ENCODE measurements at places on chromosomes 13 and 19.

- DNase-seq, result no peak
These were observed 16.9 kb downstream of the CERS1 start for GRCh38 chr19:18878858-18879578.

- no peak for DNase-seq
These were observed 377.4 kb upstream of the SLC10A2 start for GRCh38 chr13:103443604-103444003.

DNA sequence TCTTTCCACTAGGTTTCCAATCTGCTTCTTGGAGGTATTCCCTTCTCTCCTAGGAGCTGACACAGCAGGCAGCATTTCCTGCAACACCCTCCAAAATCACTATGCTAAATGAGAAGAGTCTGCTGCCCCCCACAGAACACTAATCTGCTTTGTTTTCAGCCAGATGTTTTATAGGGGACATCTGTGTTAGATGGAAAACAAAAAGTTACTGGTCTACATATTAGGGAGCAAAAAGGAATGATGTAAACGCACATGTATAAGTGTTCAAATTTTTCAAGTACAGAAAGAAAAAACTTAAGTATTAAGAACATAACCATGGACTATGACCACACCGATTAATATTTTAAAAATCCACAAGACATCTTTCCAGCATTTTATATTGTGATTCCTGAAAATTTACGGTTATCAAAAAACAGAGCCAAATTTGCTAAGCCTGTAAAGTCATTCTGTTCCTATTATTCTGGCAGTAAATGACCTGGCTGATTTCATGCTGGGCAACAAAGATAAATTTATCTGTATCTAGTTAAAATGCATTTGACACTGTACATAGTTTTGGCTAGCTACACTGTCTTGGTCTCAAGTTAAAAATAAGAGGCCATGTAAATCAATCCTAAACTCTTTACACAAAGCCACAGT lies 63.3 kb downstream of the DCLK1 start:
- DNase-seq, result peak; percentile 93

DNA sequence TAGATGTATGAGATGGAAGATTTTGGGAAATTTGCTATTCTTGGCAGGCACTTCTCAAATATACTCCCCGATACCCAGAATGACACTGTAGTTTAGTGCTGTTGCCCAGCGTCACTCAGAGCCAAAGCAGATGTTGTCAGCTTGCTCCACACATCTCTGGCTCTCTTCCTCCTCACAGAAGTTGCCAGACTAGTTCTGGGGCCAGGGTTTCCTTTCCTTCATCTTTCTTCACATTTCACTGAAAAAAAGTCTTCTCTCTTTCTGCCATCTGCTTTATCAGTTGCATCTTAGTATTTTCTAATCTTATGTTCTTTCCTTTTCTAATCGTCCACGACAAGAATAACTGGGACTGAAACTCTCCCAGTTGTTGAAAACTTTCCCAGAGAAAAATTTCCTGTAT lies 251.4 kb downstream of the RGCC start:
- peak; percentile 78 for DNase-seq

DNA sequence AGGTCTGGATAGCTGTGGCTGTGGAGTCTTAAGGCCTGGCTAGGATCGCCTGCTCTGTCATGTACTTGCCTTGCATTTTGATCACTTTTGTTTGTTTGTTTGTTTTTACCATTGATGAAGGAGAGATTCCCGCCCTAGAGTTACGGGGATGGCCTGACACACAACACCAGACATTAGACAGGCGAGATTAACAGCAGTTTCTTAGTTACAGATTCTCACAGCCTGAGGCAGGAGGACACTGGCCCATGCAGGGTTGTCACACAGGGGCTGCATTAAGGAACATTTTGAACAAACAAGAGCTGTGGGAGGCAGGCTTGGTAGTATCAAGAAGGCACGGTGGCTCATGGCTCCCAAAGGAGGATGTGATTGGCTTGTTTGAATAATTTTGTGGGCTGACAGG lies 291.8 kb downstream of the HS6ST3 start:
- DNase-seq, result no peak

DNA sequence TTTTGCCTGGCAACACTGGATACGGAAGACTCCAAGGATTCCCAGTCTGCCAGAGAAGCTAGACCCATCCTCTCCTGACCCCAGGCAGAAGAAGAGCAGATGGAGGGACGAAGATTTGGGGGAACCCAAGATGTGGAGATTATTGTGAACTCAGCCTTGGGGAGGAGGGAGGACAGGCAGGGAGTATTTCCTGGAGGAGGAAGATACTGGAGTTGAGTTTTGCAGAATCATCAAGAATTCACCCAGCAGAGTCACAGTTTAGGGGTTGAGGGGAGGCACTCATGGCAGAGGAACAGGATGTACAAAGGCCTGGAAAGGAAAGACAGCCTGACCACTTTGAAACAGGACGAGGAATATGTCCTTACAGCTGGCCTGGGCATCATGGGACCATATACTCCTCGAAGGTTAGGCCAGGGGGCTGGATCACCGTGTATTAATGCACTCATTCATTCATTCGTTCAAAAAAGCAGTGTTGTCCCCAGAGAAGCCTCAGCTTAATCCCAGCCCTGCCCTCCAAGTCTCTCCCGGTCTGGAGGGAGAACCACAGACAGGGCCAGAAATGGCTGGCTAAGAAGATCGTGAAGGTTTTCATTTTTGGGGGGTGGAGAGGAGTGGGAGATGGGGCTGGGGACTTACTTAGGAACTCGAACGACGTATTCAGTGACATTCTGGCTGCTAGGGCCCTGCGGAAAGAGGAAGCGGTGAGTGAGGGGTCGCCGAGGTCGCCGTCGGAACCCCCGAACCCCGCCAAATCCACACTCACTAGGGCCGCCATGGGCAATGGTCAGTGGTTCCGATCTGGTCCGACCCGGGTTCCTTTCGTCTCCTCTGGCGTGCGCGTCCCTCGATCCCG lies 517 bp downstream of the GTF2F1 start:
- peak; percentile 26 for DNase-seq

GRCh38 chr19:43784981-43785808 lies 4.4 kb upstream of the KCNN4 start:
- DNase-seq, result peak; percentile 75

All from muscle of leg (tissue), 16 donors.